ENCODE measurements at places on chromosomes 1 and 21. TPM values are rescaled to one million over a fixed set of nuclear protein-coding genes. Genes with fewer than 3 reads are reported as not detected.

C8B gene
- not detected for polyA plus RNA-seq

GOLT1A gene
- polyA plus RNA-seq: 199 TPM

ACTA1 gene
- 1.1 TPM for polyA plus RNA-seq

COL16A1 gene
- polyA plus RNA-seq: 1.6 TPM

ST6GALNAC3 gene
- 11.5 TPM for polyA plus RNA-seq

SUSD4 gene
- polyA plus RNA-seq: 153 TPM

PKP1 gene
- polyA plus RNA-seq: not detected

SPEN gene
- polyA plus RNA-seq: 3.9 TPM

RGS1 gene
- not detected for polyA plus RNA-seq

CAPN9 gene
- polyA plus RNA-seq: not detected

SLC45A1 gene
- 26.2 TPM for polyA plus RNA-seq

PEX14 gene
- 3.2 TPM for polyA plus RNA-seq

SPRR2B gene
- polyA plus RNA-seq: not detected

SPATA46 gene
- not detected for polyA plus RNA-seq

APCS gene
- polyA plus RNA-seq: not detected

MRAP gene
- polyA plus RNA-seq: 1.9 TPM

PPIAL4G gene
- polyA plus RNA-seq: 0.38 TPM
